ENCODE measurements at places on chromosomes 12 and 14. TPM values are rescaled to one million over a fixed set of nuclear protein-coding genes. Genes with fewer than 3 reads are reported as not detected.
A peak's percentile ranks its signal among the peaks of the same experiment; 100 is the strongest.

GRCh38 chr12:124725099-124725498, 138.6 kb downstream of the SCARB1 start:
- peaks cover 40% of the 10 kb centered on the region for H3K4me1 ChIP-seq
- H3K4me3 ChIP-seq: no peak overlapping the region
- no peaks in the 10 kb centered on the region for H3K27me3 ChIP-seq

- H3K4me3 ChIP-seq: no peak overlapping the region
- no peaks in the 10 kb centered on the region for H3K4me1 ChIP-seq
- peaks cover 46% of the 10 kb centered on the region for H3K27me3 ChIP-seq
- H3K27ac ChIP-seq: no peak overlapping the region
- DNase-seq: no peak
These were observed 8.2 kb upstream of the SMUG1 start for GRCh38 chr12:54197010-54197409.

DNA sequence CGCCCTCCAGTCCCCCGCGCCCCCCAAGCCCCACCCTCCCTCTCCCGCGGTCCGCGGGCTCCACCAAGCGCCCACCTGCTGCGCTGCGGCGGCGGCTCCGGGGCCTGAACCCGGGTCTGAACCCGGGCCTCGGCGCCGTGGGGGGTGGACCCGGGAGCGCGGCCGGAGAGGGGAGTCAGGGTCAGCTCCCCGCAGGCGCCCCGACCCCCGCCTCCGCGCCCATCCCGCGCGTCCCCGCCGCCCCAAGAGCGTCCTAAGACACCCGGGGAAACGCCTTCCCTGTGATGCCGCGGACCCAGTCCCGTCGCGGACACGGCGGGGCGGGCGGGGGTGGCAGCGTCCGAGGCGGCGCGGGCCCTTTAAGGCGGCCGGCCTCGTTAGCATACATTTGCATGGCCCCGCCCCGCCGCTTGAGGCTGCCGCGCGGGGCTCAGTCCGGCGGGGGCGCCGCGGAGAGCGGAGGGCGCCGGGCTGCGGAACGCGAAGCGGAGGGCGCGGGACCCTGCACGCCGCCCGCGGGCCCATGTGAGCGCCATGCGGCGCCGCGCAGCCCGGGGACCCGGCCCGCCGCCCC, at the start of gene MMP17:
TSS of gene MMP17 (plus strand) at position 433 of the 574 bp plus-strand sequence. CDS start at position 535, 102 bp downstream.
- peaks cover 38% of the 10 kb centered on the region for H3K4me1 ChIP-seq
- no peak within 1 kb of the TSS for H3K27ac ChIP-seq
- H3K36me3 ChIP-seq: no peaks in the 10 kb centered on the region
- H3K27me3 ChIP-seq: peaks cover 55% of the 10 kb centered on the region
- no peak for DNase-seq

DNA sequence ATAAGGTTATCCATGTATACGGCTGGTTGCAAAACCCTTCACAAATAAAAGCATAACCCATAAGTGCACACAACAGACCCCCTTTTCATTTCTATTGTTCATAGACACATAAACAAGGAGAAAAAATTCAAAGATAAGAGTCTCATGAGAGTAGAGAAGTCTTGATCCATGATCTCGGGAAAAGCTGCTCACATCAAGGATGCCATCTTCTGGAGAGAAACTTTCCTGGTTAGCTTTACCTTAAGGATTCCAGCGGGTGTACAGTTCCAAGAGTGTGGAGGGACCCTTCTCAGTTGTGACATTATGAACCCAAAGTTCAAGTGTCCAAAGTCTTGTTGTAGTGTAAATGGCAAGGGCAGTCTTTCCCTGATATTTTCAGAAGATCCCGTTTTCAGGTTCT, 144.5 kb downstream of the LLPH start:
- H3K27me3 ChIP-seq: no peaks in the 10 kb centered on the region
- no peaks in the 10 kb centered on the region for H3K36me3 ChIP-seq
- no peak for DNase-seq
- no peak overlapping the region for H3K27ac ChIP-seq
- H3K4me3 ChIP-seq: no peak overlapping the region

- no peaks in the 10 kb centered on the region for H3K27me3 ChIP-seq
- no peaks in the 10 kb centered on the region for H3K36me3 ChIP-seq
- H3K27ac ChIP-seq: no peak overlapping the region
- DNase-seq: no peak
- no peak overlapping the region for H3K4me3 ChIP-seq
- no peaks in the 10 kb centered on the region for H3K4me1 ChIP-seq
These were observed 34.2 kb downstream of the CKAP4 start for GRCh38 chr12:106213662-106214061.

- peak within 1 kb of the TSS; percentile 14 for H3K4me3 ChIP-seq
- H3K27me3 ChIP-seq: no peaks in the 10 kb centered on the region
- H3K4me1 ChIP-seq: peaks cover 27% of the 10 kb centered on the region
- H3K27ac ChIP-seq: peak within 1 kb of the TSS; percentile 63
These were observed at the start of gene HAL for GRCh38 chr12:95996034-95996658. Gene HAL, minus strand, starts transcription at chr12:95996344. Its CDS starts 434 bp downstream, at chr12:95995910.

DNA sequence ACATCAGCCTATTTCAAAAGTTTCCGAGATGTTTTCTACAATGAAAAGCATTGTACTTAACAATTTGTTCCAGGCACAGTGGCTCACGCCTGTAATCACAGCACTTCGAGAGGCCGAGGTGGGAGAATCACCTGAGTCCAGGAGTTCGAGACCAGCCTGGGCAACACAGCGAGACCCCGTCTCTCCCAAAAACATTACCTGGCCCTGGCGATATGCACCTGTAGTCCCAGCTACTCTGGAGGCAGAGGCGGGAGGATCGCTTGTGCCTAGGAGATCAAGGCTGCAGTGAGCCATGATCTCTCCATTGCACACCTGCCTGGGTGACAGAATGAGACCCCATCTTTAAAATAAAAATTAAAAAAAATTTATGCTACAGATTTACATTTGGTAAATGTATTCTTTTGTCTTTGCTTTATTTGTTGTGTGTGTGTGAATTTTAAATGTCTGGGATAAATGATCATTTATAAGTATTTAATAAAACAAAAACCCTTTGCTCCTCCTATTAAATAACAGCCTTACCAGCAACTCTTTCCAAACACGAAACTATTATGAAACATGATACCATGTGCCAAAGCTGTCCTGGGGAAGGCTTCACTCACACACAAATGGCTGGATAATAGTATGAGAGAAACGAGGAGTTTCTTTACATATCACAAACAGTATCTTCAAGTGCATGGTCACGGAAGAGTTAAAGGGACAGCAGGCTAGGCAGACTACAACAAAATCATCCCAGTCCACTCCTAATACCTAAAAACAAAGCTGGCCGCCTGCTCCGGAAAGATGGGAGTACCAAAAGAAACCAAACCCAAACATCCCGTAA, 1.1 kb downstream of the ATXN3 start:
- peak overlapping the region; percentile 87 for H3K4me3 ChIP-seq
- no peaks in the 10 kb centered on the region for H3K27me3 ChIP-seq
- peak overlapping the region; percentile 92 for H3K27ac ChIP-seq
- DNase-seq: no peak

GRCh38 chr12:106733660-106734059, 40.8 kb upstream of the RIC8B start:
- no peaks in the 10 kb centered on the region for H3K27me3 ChIP-seq
- no peaks in the 10 kb centered on the region for H3K36me3 ChIP-seq
- H3K27ac ChIP-seq: no peak overlapping the region
- DNase-seq: no peak

- no peak for DNase-seq
- no peaks in the 10 kb centered on the region for H3K4me1 ChIP-seq
- no peaks in the 10 kb centered on the region for H3K36me3 ChIP-seq
- no peak overlapping the region for H3K27ac ChIP-seq
- H3K27me3 ChIP-seq: no peaks in the 10 kb centered on the region
These were observed 112.5 kb downstream of the CCER1 start for GRCh38 chr12:90842477-90842876.

- DNase-seq: no peak
- H3K4me3 ChIP-seq: no peak overlapping the region
- no peaks in the 10 kb centered on the region for H3K27me3 ChIP-seq
- H3K27ac ChIP-seq: no peak overlapping the region
- H3K36me3 ChIP-seq: peaks cover 13% of the 10 kb centered on the region
- no peaks in the 10 kb centered on the region for H3K4me1 ChIP-seq
These were observed 72.9 kb downstream of the CDK17 start for GRCh38 chr12:96327346-96327745.

DNA sequence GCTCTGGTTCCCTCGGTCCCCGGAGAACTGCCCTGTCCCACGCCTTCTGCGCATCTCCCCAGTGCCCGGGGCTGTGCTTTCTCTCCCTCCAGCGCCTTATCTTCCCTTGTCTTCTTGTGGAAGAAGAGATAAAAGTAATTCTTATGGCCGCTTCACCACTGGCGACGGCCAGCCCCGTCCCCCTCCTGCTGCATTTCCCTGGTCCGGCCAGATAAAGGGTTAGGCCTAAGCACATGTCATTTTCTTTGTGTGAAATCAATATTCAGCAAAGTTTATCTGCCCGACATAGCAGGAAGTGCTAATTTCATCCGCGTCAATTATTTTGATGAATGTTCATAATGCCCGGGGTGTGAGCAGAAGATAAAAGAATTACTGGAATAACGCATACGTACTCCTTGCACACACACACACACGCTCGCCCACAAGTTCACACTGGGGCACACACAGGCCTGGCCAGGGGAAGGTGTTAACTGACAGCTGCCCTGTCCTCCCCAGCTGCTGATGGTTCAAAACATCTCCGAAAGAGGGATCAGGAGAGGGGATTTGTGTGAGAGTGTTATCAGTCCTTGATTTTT, 177.7 kb upstream of the LHX5 start:
- H3K27ac ChIP-seq: no peak overlapping the region
- H3K4me1 ChIP-seq: no peaks in the 10 kb centered on the region
- DNase-seq: no peak
- peaks cover 43% of the 10 kb centered on the region for H3K27me3 ChIP-seq
- H3K36me3 ChIP-seq: no peaks in the 10 kb centered on the region

- H3K36me3 ChIP-seq: no peaks in the 10 kb centered on the region
- H3K27ac ChIP-seq: no peak overlapping the region
- H3K4me3 ChIP-seq: no peak overlapping the region
- no peaks in the 10 kb centered on the region for H3K27me3 ChIP-seq
- H3K4me1 ChIP-seq: no peaks in the 10 kb centered on the region
These were observed 123.5 kb downstream of the CAPZA3 start for GRCh38 chr12:18861287-18861858.

GRCh38 chr14:79496701-79497100, 714.6 kb downstream of the DIO2 start:
- DNase-seq: no peak
- H3K27ac ChIP-seq: no peak overlapping the region
- no peak overlapping the region for H3K4me3 ChIP-seq
- H3K36me3 ChIP-seq: no peaks in the 10 kb centered on the region

GRCh38 chr14:41313196-41313595, 293.5 kb upstream of the LRFN5 start:
- no peak for DNase-seq
- H3K4me1 ChIP-seq: no peaks in the 10 kb centered on the region
- H3K27ac ChIP-seq: no peak overlapping the region
- no peaks in the 10 kb centered on the region for H3K36me3 ChIP-seq

- H3K27me3 ChIP-seq: peaks cover 23% of the 10 kb centered on the region
- no peaks in the 10 kb centered on the region for H3K36me3 ChIP-seq
- no peak overlapping the region for H3K27ac ChIP-seq
- H3K4me3 ChIP-seq: no peak overlapping the region
These were observed 179.7 kb downstream of the KIF26A start for GRCh38 chr14:104317975-104318557.

DNA sequence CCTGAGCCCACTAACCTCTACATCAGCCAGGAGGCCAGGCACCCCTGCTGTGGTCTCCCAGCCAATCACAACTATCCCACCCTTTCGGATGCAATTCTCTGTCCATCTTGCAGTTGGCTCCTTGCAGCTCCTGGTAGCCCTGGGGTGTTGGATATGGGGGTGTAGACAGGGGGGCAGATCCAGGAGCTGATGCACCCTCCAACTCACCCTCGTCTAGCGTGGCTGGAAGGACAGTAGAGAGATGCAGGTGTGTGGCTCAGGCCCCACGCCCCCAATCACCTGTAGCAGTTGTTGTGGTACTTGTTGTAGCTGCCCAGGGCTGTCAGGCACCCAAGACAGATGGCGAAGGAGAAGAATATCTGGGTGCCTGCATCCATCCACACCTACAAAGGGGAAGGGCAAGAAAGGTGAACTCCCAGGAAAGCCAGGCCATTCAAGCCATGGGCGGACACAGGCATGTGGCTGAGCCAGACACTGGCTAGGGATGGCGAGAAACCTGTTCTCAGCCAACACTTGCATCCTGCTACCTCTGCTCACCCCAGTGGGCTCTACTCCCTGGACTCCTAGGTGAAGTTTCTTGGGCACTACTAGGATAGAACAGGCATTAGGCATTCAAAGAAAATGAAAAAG, 13.4 kb upstream of the SLC6A12 start:
- H3K36me3 ChIP-seq: no peaks in the 10 kb centered on the region
- H3K4me1 ChIP-seq: no peaks in the 10 kb centered on the region
- H3K27ac ChIP-seq: no peak overlapping the region
- no peak overlapping the region for H3K4me3 ChIP-seq

- H3K4me3 ChIP-seq: no peak overlapping the region
- no peaks in the 10 kb centered on the region for H3K27me3 ChIP-seq
- no peaks in the 10 kb centered on the region for H3K36me3 ChIP-seq
- no peak for DNase-seq
- no peak overlapping the region for H3K27ac ChIP-seq
These were observed 21.6 kb downstream of the C12orf75 start for GRCh38 chr12:105352052-105352451.

- no peaks in the 10 kb centered on the region for H3K4me1 ChIP-seq
- DNase-seq: no peak
- H3K4me3 ChIP-seq: no peak overlapping the region
- H3K27ac ChIP-seq: no peak overlapping the region
- no peaks in the 10 kb centered on the region for H3K36me3 ChIP-seq
These were observed 372.2 kb downstream of the RAD51B start for GRCh38 chr14:68191567-68192321.

DNA sequence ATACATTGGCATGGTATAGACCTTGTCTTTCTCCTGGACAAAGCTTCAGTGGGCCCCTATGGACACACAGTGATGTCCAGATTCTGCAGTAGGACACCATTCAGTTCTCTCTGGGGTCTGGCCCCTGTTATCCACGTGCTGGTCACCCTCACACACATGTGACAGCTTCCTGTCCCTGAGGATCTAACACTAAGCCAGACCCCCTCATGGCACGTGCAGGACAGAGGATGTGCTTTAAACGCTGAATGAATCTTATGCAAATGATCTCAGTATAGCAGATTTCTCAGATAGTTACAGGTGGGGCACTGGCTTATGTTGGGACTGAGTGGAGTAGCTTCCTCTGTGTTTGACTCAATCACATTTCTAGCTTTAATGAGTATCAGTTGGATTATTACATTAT, 33.7 kb downstream of the SLC24A4 start:
- no peaks in the 10 kb centered on the region for H3K36me3 ChIP-seq
- H3K27ac ChIP-seq: no peak overlapping the region
- DNase-seq: no peak
- peaks cover 7% of the 10 kb centered on the region for H3K27me3 ChIP-seq
- no peak overlapping the region for H3K4me3 ChIP-seq
- H3K4me1 ChIP-seq: no peaks in the 10 kb centered on the region

- H3K4me3 ChIP-seq: no peak overlapping the region
- H3K36me3 ChIP-seq: no peaks in the 10 kb centered on the region
- peak overlapping the region; percentile 22 for H3K27ac ChIP-seq
These were observed 21.0 kb downstream of the CFAP54 start for GRCh38 chr12:96510306-96510764.

GRCh38 chr12:43806737-43807072, 588 bp upstream of the TWF1 start:
- no peak for DNase-seq
- H3K4me1 ChIP-seq: peaks cover 25% of the 10 kb centered on the region
- H3K27me3 ChIP-seq: no peaks in the 10 kb centered on the region
- peaks cover 12% of the 10 kb centered on the region for H3K36me3 ChIP-seq
- peak overlapping the region; percentile 94 for H3K27ac ChIP-seq
- peak overlapping the region; percentile 84 for H3K4me3 ChIP-seq

The KRT7 gene
- 257 TPM for total RNA-seq

The CATSPERB gene
- 2.8 TPM for total RNA-seq

The CPNE8 gene
- total RNA-seq: 33.0 TPM

The MBIP gene
- total RNA-seq: 111 TPM

All from lower lobe of right lung (tissue), 2 donors.